Stimulated activated naive CD8-positive, alpha-beta T cell treated with anti-CD3 and anti-CD28 coated beads, Interleukin-15, Interleukin-2, amounts not matched to agents 100 U/mL and 50 U/mL, for 24 hours (primary cell): ENCODE measurements at places on chromosomes 16 and 17.

GRCh38 chr16:2009164-2009711 lies 383 bp downstream of the ZNF598 start:
- peak; percentile 44 for DNase-seq

GRCh38 chr16:29674188-29674587 lies 4.8 kb upstream of the QPRT start:
- no peak for DNase-seq

- no peak for DNase-seq
Observed at GRCh38 chr16:78227855-78228254, 128.4 kb downstream of the WWOX start.

GRCh38 chr17:33469911-33470310 lies 176.8 kb upstream of the ASIC2 start:
- no peak for DNase-seq

GRCh38 chr16:68236826-68237242 lies 907 bp upstream of the ESRP2 start:
- DNase-seq: no peak

DNA sequence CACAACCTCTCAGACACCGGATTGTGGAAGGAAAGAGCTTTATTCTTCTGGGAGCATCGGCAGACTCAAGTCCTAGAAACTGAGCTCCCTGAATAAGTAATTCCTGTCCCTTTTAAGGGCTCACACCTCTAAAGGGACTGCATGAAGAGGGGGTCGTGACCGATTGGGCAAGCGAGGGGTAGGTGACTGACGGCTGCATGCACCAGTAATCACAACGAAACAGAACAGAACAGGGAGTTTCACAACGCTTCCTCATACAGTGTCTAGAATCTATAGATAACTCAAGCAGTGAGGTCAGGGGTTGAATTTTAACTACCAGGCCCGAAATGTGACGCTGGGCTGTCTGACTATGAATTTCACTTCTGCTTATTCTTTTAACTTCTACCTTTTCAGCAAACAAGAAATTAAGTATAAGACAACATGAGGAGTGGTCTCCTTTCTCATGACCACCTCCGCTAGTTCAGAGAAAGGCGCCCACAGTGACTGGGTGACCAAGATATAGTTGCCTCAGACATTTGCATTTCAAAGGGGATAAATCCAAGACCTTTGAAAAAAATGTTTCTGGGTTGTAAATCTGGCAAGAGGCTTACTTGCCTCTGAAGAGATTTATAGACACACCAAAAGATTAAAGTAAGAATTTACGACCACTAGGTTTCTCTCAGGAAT lies 88.4 kb upstream of the ATF7IP2 start:
- DNase-seq: no peak

DNA sequence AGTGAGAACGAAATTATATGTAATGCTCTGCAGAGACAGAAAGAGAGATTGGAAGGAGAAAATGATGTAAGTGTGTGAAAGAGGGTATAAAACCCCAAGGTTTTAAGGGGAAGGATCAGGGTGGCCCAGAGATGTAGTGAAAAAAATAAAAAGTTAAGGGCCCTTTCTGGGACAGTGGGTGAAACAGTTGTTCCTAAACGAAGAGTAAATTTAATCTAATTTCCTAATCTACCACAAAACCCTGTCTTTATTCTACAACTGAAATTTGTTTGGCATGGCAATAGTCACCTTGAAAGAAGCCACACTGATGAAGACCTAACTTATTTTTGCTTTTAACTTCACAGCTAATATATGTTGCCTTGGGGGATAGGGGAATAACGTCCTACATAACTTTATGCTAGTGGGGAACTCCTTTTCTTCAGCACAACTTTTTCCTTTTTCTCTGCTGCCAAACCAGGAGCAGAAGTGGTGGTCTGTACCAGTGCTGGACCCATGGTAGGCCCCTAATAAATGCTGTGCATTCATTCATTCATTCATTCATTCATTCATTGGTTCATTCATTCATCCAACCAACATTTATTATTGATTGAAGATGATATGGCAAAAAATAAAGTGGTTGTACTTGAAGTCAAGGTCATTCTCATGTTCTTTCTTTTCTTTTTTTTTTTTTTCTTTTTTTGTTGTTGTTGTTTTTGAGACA lies 25.4 kb downstream of the CALCOCO2 start:
- DNase-seq: no peak

DNA sequence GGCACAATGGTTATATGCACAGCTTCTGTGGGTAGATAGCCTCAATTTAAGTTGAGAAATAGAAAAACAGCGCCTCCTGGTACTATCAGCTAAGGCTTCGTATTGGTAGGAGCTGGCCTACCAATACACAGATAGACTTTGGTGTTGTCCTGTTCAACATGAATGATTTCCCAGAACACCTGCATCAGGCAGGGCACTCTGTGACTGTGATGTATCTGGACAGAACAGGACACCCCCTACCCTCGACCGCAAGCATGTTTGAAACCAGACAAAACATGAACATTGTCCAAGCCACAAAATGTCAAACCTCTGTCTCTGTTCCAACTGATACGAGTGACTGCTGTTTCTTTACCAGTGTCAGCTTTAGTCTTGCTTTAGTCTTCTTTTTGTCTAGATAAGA lies 144.9 kb downstream of the HAPSTR1 start:
- no peak for DNase-seq

DNA sequence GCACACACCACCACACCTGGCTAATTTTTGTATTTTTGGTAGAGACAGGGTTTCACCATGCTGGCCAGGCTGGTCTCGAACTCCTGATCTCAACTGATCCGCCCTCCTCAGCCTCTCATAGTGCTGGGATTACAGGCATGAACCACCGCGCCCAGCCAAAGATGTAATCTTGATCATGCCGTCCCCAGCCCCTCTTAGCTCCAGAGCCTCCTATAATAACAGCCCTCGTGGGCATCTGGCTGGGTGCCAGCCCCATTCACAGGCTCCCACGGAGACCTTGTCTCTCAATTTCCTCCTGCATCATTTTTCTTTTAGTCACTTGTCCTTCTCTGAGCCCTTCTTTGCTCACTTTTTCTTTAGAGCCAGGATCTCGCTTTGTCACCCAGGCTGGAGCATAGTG lies 94.2 kb downstream of the KATNIP start:
- no peak for DNase-seq

DNA sequence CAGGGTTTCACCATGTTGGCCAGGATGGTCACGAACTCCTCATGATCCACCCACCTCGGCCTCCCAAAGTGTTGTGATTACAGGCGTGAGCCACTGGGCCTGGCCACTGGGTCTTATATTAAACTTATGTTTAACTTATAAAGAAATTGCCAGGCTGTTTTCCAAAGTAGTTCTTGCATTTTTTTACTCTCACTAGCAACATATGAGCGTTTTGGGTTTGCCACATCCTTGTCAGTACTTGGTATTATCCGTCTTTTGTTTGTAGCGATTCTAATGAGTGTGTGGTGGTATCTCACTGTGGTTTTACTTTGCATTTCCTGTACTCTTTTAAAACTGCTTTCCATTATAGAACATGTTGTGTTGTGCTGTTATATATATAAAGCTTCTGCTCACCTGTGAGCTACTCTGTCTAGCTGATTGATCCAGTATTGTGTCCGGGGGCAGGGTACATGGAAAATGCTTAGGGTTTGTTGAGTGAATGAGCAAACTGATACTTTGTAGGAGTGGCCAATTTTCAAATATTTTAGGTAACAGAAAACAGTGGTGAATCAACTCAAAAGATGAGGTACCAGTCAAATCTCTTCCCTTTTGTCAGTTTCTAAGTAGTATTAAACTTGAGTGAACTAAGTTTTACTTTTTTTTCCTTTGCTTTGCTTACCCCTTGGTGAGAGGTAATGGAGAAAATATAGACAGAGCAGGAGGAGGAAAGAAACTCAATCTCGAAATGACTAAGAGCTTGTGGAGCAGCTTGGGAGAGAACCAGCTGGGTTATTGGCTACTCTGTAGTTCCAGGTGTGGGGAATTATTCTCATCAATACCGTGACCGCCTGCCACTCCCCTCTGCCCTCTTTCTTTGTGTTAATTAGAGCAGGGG lies 75.8 kb downstream of the PITPNC1 start:
- DNase-seq: no peak

- DNase-seq: no peak
Observed at GRCh38 chr17:60909405-60909804, 231.8 kb downstream of the BCAS3 start.

- DNase-seq: no peak
Observed at GRCh38 chr16:65668064-65668595, 546.3 kb upstream of the CDH11 start.

- no peak for DNase-seq
Observed at GRCh38 chr17:16304830-16305229, 48.4 kb downstream of the CENPV start.

DNA sequence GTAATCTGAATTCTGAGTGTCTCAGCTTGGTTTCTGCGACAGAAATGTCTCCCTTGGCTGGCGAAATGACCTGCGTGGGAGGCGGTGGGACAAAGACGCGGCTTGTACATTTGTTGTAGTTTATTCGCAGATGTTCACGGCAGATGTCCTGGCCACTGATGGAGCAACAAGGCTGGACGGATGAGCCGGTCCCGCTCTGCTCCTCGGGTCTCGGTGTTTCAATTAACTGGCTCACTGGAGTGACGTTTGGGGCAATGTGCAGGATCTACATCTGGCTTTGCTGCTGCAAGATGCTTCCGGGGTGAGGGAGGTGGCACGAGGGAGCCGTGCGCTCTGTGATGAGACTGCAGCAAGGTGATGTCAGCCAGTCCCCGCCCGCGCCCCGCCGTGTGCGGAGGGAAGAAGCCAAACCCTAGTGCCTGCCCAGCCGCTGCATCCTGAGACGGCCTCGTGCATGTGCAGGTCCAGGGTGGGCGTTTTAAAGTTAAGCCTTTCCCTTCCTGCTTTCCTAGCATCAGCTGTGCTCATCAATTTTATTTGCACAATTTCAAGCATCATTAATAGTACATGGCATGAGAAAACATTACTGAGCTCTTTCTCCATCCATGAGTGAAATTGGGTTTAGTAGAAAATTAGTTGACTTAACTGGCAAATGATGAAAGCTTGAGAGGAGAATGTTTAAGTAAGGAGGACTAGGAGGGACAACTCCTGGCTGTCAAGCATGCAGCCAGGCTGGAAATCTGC lies 44.4 kb downstream of the MGAT5B start:
- DNase-seq: no peak

GRCh38 chr17:37488009-37488604 lies 1.6 kb upstream of the DUSP14 start:
- no peak for DNase-seq

DNA sequence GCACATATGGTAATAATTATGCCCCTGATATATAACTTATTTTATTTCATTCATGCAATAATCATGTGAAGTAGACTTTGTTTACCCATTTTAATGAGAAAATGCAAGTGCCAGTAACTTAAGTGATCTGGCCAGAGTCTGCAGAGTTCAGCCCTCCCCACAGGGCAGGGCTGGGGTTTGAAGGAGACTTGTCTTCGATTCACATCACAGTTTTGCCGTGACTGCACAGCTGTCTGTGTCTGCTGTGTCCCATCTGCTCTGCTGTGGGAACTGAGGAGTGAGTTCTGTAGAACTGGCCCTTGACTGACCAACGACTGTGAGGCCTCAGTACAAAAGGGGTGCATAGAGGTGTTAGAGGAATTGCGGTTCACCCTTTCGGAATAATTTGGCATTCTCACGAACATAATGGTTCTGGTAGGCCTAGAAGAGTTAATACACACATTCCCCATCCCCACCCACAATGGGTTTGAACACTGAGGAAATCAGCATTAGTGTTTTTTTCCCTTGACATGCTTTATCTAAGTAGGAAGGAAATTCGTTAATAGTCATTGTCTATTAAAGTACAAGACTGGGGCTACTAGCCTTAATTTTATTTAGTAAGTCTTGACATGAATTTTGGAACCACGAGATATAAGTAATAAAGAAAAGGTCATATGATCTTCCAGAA lies 113.6 kb upstream of the MON1B start:
- no peak for DNase-seq

GRCh38 chr16:81483970-81484595 lies 39.5 kb downstream of the CMIP start:
- no peak for DNase-seq

DNA sequence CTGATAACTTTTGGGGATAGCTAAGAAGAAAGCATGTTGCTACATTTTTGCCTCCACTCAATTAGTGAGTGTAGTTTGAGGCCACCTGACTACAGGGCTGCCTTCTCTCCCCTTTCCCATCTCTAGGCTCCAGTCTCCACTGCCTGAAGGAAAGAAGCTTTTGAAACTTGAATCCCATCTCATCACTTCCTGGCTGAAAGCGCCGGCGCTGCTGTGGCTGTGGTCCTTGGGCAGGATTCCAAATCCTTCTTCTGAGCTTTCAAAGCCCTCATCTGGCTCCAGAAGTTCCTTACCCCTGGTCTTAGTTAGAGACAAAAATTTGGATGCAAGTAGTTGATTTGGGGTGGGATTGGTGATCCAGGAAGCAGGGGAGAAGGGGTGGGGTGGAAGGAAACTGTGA lies 119.4 kb downstream of the FOXL1 start:
- DNase-seq: no peak

DNA sequence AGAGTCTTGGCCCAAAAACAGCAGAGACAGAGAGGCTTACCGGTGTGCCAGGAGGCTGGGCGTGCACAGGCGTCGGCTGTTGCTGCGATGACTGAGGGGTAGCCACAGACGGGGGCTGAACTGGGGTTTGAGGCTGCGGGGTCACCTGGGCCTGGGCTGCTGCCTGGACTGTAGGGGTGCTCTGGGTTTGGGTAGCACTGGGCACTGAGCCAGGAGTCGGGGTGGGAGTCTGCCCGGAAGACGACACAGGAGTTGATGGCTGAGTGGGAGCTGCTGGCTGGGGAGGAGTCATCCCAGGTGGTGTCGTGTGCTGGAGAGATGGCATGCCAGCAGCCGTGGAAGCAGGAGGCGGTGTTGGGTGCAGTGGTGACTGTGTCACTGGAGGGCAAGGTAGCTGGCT lies 53.2 kb upstream of the TRAP1 start:
- DNase-seq: no peak
